ENCODE measurements at places on chromosomes 4 and X.

DNA sequence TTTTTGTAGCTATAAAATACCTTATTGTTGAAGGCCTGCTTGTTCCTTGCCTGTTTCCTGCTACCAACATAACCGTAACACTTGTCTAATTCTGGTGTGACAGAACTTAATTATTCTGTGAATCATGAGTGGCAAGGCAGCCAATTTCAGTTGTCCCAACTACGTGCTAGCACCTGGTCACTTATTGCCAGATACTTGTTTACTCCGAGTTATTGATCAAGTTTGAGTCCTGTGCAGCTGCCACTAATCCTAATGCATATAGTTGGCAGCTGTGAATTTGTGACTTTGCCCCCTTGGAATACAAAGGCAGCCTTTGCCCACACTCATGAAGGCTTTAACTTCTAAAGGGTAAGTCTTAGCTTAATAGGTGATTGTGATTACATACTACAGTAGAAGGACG is 7.8 kb upstream of the RNF128 start:
- no peak for DNase-seq

DNA sequence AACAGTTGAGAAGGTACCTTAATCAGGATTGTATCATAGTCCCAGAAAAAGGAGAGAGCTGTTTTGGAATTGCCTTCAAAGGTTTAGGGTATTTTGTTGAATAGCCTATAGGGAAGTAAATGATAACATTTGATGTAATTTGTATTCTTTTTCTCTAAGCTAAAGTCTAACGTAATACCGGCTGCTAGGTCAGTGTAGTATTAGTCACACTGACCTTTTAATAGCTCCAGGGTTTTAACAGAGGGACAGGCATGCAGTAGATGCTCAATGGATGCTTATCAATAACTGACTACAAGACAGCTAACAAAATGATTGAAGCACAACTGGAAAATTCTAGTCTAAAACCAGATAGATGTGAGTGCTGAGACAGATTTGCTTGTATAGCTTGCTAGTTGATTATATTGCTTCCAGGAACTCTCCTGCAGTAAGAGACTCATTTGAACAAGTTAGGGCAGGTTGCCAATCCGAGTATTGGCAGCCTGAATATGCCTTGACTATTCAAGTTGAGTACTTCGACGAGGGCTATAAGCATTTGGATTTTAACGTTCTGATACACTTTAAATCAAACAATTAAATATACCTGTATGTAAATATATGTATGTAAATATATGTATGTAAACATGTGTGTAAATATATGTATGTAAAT is 16.5 kb upstream of the PNPLA4 start:
- no peak for DNase-seq

DNA sequence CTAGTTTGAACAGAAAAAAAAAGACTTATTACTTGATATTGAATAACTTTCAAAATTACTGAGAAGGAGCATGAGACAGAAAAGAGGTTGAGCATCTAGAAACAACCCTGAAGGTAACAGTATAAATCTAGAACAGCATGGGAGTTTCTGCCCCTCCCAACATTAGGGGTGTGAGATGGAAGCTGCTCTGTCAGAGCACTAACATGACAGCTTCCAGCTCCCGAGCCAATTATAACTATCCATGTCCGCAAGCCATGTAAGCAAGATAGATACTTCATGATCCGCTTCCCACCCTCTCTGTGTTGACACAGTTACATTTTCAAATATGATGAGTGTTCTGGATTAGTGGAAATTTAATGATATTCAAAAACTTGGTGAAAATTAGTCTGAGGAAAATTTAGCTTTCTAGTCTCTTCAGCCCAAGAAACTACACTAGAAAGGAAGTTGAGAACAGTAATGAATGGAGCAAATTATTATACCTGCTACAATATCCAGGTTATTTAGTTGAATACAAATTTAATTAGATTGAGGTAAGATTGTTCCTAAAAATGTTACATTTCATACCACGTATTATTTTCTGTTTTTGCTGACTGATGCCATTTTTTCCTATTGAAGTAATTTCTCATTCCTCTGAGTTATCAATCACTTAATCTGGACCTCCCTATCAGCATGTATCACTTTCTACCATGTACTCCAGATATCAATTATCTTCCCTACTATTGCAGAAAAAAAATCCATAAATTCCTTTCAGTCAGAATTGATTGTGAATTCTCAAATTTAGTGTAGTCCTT is 129.3 kb upstream of the SLIT2 start:
- DNase-seq: no peak

- no peak for DNase-seq
Measured at GRCh38 chr4:42945874-42946273, 53.4 kb downstream of the GRXCR1 start.

- DNase-seq: no peak
Measured at GRCh38 chr4:1074077-1074476, 39.3 kb downstream of the RNF212 start.

DNA sequence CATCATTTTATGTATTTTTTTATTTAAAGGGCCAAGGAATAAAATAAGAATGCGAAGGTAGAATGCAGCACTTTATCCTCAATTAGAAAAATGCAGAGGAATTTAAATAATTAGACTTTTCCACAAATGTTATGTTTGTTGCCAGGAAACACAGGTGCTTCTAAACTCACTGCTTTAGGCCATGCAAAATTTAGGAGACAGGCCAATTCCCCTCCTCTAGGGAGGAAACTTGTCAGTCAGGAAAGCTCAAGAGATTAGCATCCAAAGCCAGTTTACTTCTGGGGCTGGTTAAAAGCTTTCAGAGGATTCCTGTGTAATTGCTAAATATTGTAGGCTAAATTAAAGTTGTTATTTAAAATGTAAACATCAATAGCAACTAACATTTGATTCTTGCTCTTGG is 124.5 kb downstream of the DMD start:
- DNase-seq: no peak

GRCh38 chrX:155023907-155024833 is 1.6 kb upstream of the F8 start:
- DNase-seq: no peak

- no peak for DNase-seq
Measured at GRCh38 chrX:154056770-154057241, 37.1 kb upstream of the IRAK1 start.

DNA sequence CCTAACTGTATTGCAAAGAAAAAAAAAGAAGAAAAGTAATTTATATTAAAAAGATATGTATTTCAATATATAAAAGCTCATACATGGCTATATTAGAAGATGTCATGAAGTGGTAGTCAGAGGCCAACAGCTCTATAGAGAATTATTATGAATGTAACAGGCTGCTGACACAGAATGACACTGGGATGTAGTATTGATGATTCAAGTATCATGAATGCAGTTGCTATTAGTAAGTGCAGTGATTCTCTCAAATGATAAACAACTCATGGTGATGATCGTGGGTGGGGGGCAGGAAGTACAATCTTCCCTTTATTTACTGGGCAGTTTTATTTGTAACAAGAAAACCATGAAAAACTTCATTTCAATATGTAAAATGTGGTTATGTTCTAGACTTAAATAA is 124.6 kb downstream of the COL4A6 start:
- DNase-seq: no peak

DNA sequence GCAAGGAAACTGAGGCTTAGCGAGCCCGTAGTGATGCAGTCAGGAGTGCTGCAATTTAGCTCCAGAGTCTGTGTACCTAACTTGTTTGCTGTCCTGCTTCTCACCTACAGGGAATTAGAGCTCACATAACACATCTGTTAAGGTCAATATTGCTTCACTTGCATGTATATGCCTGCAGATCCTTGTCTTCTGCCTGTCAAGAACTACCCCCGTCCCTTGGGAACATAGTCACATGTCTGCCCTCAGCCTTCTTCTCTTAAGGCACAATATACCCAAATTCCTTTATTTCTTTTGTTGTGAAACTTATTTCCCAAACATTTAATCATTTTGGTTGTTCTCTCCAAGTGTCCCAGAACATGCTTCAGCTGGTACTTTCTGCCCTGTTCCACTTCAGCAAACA is 103.3 kb upstream of the LEF1 start:
- no peak for DNase-seq

Measured in C1 segment of cervical spinal cord (tissue), 14 donors.